ENCODE measurements at places on chromosomes 7 and 10.

GRCh38 chr7:138843632-138844580 is 45.9 kb upstream of the ATP6V0A4 start:
- no peak for DNase-seq

DNA sequence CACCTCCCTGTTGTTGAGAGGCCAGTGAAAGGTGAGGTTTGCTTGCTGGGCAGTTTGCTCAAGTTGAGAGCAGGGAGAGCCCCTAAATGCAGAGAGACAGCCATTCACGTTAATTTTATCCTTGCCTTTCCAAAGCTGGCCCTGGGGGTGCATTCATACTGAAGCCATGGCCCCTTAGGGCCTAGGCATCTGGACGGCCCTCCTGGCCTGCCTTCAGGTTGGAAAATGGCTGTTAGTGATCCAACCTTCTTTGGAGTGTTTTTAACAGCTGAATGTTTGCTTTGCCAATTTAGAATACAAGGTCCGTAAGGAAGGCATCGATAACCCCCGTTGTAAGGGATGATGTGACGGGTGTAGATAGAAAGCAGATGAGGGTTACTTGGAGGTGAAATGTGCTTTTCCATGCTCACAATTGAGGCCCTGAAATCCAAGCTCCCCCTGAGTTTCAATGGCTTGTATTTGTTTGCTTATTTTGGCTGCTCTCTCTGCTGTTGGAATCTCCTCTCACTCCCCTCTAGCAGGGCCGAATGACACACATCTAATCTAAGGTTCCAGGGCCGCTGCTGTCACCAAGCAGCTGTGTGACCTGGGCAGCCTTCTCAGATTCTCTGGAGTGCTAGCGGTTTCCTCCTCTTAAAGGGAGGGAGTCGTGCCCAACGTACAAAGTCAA is 171.6 kb upstream of the MKI67 start:
- DNase-seq = no peak

DNA sequence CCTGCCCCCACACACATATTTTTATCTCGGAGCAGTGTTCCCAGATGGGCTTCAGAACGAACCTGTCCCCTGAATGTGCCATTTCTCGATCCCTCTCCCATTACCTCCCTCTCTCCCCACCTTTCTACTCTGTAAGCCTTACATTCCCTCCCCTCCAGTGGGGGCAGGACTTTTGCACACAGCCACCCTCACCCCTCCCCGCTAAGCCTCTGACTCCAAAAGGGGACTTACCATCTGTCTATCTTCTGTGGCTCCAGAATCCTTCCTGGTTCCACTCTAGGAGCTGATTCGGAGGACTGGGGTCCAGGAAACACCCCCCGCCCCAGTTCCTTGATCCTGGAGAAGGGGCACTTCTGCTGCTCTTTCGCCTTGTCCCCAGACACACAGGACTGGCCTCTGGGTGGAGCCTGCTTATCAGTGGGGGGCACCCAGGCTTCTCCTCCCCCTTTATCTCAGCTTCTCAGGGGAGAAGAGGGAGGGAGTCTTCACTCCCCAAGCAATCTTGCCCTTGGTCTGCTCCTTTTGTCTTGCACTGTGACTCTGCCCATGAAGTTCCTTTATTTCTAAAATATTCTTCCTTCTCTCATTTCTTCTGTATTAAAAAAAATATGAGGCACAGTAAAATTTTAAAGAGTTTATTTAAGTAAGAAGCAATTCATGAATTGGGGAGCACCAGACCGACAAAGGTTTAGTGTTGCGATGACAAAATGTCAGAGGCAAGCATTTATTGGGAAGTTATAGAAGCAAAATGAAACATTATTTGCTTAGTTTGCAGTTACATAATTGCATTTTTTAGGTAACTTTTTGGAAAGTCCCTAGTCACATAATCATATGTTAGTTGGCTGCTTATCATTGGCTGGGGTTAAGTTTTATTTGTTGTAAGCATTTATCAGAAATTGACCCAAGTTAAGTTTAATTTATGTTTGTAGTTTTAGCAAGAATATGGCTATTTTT is at the start of gene KEL:
KEL (minus strand) TSS at position 391 of the 954 bp plus-strand sequence; CDS start at position 234, 157 bp downstream.
- DNase-seq = no peak

DNA sequence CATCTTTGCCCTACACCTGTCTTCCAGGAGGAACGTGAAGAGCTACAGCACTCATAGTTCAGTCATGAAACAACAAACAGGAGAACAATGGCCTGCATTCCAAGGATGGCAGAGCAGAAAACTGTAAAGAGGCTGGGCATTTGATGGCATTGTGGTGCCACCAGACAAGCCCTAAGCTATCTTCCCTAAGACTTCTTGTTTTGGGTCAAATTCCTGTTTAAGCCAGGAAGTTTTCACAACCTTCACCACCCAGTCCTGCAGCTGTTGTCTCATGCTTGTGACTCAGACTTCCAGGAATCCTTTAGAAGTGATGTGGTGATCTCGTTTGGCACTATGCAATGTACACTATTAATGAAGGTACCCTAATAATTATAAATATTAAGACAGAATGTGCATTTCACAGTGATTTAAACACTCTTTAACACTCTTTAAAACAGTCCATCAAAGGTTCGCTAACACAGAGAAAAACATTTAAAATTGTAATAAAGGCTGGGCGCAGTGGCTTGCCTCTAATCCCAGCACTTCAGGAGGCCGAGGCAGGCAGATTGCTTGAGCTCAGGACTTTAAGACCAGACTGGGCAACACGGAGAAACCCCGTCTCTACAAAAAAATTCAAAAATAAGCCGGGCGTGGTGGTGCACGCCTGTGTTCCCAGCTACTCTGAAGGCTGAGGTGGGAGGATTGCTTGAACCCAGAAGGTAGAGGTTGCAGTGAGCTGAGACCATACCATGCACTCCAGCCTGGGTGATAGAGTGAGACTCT is 2.7 kb upstream of the HERPUD2 start:
- no peak for DNase-seq

DNA sequence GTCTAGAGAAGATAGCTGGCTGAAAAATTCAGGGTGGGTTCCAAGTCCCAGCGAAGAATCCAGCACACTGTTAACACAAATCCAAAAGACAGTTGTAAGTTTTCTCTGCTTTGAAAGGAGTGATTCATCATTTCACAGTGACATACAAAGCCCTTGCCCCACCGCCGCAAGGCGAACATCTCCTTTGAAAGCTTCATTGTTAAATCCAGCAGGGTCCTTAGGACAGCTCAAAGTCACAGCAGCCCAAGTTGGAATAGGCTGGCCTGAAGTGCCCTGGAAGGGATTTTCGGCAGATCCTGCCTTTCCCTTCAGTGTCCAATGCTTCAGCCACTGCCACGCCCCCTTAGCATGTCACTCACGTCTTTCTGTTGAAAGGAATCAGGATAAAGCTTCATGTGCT is 526.1 kb downstream of the CALN1 start:
- no peak for DNase-seq

DNA sequence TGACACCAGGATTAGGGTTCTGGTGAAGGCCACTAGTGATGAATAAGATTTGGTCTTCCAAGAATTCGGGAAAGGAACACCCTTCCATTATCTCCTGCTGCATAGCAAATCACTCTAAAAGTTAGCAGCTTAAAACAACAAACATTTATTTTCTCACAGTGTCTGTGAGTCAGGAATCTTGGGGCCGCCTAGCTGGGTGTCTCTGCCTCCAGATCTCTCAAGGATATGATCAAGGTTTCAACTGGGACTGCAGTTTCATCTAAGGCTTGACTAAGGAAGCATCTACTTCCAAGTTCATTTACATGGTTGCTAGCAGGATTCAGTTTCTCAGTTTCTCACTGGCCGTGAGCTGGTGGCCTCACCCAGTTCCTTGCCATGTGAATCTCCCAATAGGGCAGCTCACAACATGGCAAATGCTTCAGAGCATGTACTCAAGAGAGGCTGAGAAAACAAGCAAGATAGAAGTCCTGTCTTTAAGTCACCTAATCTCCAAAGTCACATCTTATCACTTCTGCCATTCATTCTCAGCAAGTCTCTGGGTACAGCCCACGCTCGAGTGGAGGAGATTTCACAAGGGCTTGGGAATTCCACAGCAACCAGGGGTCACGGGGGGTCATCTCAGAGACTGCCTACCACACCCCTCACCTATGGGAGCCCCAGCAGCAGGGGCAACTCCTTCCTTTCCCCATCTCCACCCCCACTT is 26.8 kb downstream of the TLX1 start:
- DNase-seq = no peak

GRCh38 chr7:1970895-1971294 is 261.9 kb downstream of the MAD1L1 start:
- no peak for DNase-seq

- no peak for DNase-seq
These were observed 18.5 kb downstream of the SFTPA1 start for GRCh38 chr10:79628988-79629954.

- no peak for DNase-seq
These were observed 84.3 kb downstream of the CPED1 start for GRCh38 chr7:121072826-121073225.

DNA sequence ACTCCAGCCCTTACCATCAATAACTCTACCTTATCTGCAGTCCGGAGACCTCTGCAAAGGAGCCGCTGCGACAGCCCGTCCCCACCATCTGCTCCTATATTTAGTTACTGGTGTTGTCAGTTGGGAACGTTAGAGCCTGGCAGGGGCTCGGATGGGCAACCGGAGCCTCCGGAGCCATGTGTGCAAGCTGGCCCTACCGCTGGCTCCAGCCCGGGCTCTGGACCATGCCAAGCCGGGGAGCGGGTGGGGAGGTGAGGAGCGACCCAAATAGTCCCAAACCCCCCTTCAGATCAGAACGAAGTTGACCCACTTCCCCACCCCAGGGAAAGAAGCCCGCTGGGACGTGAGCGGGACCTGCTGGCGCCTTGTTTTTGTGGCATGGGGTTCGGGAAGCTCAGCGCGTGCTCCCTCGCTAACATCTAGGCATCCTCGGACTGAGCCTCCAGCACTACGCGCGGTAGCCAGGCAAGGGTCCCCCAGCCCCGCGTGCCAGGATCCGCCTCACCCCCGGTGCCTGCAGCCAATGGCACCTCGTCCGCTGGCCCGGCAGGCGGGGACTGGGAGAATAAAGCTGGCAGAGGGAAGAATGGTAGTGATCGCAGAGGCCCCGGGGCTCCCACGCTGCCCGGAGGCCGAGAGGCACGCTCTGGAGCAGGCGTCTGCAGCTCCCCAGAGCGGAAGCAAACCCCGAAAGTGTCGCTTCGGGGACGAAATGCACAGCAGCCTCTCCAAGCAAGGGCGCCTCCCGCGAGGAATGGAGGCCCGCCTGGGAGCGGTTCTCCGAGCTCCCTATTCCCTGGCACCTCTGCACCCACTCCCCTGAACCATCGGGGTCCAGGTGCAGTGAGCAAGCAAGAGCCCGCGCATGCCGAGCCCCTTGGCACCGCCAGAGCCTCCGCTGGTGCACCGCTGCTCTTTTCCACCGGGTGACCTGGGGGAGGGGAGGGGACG is 679 bp downstream of the LRRC20 start:
- DNase-seq = no peak

- DNase-seq = no peak
These were observed 104.7 kb downstream of the SORBS1 start for GRCh38 chr10:95456516-95456915.
